Activated gamma-delta T cell (primary cell): ENCODE measurements at places on chromosomes 2 and 18.

DNA sequence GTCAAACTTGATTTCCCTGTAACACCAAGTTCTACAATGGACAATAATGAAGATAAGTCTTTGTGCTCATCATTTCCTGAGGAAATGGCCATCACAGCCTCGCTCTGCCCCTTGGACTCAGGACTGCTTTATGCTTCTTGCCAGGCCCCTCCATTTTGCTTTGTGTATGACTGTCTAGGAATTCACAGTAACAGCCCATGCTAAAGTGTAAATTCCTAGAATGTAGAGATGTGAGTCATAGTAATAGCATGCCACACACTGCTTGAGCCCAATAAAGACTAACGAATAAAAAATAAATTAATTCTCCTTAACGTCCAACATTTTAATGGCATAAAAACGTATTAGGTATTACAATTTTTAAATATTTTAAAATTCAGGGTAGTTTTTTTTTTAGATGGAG lies 226.5 kb downstream of the PID1 start:
- no peak for DNase-seq

DNA sequence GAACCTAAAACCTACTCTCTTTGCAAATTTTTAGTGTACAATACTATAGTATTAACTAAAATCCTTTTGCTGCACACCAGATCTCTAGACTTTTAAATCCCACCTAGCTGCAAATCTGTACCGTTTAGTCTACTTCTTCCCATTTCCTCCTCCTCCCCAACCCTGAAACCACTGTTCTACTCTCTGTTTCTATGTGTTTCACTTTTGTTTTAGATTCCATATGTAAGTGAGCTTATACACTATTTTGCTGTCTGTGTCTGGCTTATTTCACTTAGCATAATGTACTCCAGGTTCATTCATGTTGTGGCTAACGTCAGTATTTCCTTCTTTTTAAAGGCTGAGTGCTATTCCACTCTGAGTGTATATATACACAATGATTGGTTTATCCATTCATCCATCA lies 18.4 kb upstream of the DSC2 start:
- DNase-seq: no peak

DNA sequence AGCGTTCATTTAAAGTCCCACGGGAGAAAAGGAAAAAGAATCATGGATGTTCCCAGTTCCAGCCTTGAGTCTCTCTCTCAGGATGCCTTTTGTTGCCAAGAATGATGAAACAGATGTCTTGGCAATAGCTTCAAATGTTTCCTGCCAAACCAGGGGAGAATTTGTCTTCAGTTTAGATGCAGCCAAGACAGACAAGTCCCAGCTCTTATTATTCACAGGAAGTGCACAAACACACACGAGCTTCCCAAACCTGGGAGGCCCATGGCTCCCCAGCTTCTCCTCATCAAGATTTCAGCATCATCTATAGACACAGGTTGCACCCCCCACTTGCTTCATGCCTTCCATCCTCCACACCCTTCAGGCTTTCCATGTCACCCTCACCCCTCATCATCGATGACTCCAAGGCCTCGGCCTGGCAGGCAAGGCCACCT lies 45.9 kb downstream of the HS1BP3 start:
- no peak for DNase-seq

GRCh38 chr2:200812122-200813022 lies 662 bp downstream of the BZW1 start:
- peak; percentile 64 for DNase-seq

- DNase-seq: no peak
Measured at GRCh38 chr2:24832521-24832920, 39.3 kb downstream of the CENPO start.
